ENCODE measurements at places on chromosomes 5 and 9. TPM values are rescaled to one million over a fixed set of nuclear protein-coding genes. Genes with fewer than 3 reads are reported as not detected.

KCNV2 gene
- not detected for total RNA-seq

GABRA1 gene
- total RNA-seq: 76.6 TPM

OBP2B gene
- total RNA-seq: not detected

TERT gene
- total RNA-seq: under 0.01 TPM

CENPK gene
- total RNA-seq: 12.0 TPM

CSF2 gene
- total RNA-seq: not detected

ZNF608 gene
- 91.6 TPM for total RNA-seq

SLC6A3 gene
- total RNA-seq: 12.5 TPM

IFNA5 gene
- not detected for total RNA-seq

LCN6 gene
- total RNA-seq: not detected

PFN3 gene
- total RNA-seq: not detected

GRXCR2 gene
- not detected for total RNA-seq

PCDHA10 gene
- total RNA-seq: 11.5 TPM

IFNB1 gene
- not detected for total RNA-seq

PCDHGA9 gene
- total RNA-seq: 14.3 TPM

GKAP1 gene
- total RNA-seq: 18.5 TPM

SLC2A6 gene
- 22.8 TPM for total RNA-seq

ADAMTSL2 gene
- 6.0 TPM for total RNA-seq

SPAG8 gene
- total RNA-seq: 8.3 TPM

ACSL6 gene
- 59.5 TPM for total RNA-seq

GRIA1 gene
- total RNA-seq: 141 TPM

PTGS1 gene
- 1.4 TPM for total RNA-seq

NR2F1 gene
- 115 TPM for total RNA-seq

ERCC6L2 gene
- 174 TPM for total RNA-seq
